CD4-positive, alpha-beta T cell treated with Interleukin-15 for 1 hour (primary cell): ENCODE measurements at places on chromosomes 2 and 18.
A peak's percentile ranks its signal among the peaks of the same experiment; 100 is the strongest.

DNA sequence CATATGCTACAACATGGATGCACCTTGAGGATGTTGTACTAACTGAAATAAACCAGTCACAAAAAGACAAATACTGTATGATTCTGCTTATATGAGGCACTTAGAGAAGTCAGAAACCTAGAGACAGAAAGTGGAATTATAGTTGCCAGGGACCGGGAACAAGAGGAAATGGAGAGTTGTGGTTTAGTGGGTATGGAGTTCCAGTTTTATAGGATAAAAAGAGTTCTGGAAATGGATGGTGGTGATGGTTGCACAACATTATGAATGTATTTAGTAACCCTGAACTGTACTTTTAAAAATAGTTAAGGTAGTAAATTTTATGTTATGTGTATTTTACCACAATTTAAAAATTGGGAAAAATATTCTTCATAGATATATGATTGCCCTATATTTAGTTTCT, 97.7 kb downstream of the DPP4 start:
- DNase-seq: no peak

DNA sequence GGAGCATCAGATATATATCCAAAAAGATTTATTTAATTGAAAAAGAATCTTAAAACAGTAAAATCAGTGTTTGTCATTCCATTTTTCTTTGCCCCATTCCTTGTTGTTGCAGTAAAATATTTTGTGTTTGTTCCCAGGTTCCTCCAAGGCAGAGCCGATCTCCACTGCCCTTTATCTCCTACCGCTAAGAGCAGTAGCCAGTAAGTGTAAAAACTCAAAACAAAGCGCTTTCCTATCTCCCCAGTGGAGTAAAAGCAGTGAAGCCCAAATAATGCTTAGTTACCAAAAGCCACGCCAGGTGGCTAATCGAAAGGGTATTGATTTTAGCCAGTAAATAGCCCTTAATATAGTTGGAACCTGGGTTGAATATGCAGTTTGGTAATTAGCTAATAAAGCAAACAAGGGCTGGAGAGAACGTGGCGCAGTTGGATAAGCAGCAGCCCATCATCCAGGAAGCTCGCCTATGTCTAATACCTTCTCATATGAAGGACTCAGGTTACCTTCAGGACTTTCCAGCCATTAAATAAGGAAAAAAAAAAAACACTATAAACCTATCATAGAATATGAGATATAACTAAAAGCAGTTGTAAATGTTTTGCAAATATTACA, 12.4 kb upstream of the GPD2 start:
- DNase-seq: no peak

- no peak for DNase-seq
Observed at GRCh38 chr2:101151859-101152271, 683 bp upstream of the TBC1D8 start.

- DNase-seq: no peak
Observed at GRCh38 chr2:55601849-55602248, 15.6 kb downstream of the PPP4R3B start.

- no peak for DNase-seq
Observed at GRCh38 chr2:121483846-121484245, 46.8 kb upstream of the RNU4ATAC start.

DNA sequence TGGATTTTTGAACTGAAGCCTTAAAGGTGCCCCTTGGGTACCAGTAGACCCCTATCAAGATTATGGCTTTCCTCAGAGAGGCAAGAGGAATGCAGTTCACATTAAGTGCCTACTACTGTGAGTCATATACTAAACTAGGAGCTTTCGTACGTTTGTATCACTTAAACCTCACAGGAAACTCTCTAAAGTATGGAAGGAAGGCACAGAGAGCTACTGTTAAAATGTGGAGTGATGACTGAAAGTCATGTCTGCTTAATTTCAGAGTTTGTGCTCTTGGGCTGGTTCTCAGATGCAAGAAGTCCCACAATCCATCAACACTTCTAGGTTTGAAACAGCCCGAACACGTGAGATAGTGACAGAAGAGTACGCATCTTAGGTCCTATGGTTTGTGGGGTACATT, 4.7 kb downstream of the PLCL1 start:
- no peak for DNase-seq

GRCh38 chr18:13558790-13559189, 167.6 kb downstream of the FAM210A start:
- DNase-seq: no peak

DNA sequence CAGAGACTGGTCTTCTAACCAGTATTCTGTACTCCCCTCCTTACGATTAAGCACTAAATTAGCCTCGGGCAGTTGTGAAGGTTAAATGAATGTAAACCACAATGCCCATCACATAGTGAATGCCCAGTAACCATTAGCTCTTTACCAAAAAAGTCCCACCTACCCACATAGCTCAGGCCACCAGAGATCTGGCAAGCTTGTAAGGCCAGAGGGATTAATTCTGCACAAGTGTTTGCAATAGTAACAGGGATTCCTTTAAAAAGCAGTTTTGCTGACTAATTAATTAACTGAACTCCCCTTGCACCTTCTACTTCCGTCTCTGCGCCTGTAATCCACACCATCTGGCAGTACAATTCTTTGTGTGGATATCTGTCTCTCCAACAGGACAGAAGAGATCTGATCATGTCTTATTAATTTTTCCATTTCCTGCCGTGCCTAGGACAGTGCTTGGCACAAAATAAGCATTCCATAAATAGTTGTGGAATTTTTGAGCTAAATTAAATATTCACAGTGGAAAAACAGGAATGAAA, 36.2 kb upstream of the IGFBP2 start:
- DNase-seq: no peak

GRCh38 chr2:172086241-172087206, 1.2 kb downstream of the DLX1 start:
- peak; percentile 57 for DNase-seq
